ENCODE measurements at places on chromosomes 1 and 21.

GRCh38 chr1:25642574-25643108 lies 26.1 kb downstream of the MAN1C1 start:
- DNase-seq: no peak

DNA sequence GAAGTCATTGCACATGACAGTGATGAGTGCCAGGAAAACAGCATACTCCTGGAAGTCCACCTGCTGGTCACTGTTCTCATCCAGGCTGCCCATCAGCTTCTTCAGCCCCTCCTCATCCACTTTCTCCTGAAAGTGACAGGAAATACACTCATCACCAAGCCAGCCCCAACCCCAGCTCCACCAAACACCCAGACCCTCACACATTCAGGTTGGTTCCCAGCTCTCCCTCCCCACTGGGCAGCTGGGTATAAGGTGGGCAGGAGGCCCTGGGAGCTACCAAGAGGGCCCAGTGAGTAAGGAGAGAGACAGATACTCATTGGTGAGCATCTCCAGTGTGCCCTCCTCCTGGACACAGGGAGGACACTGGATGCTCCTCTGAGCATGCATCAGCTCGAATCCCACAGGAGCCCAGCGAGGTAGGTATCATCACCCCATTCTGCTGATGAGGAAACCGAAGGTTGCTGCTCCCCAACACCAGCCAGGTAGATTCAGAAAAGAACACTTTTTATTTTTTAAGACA lies 4.1 kb downstream of the S100A2 start:
- no peak for DNase-seq

- DNase-seq: no peak
Observed at GRCh38 chr1:66562561-66562960, 28.6 kb downstream of the SGIP1 start.

GRCh38 chr1:241808265-241808664 lies 39.7 kb upstream of the EXO1 start:
- no peak for DNase-seq

Data from HL-60 (cell line).